Renal cortical epithelial cell (primary cell): ENCODE measurements at places on chromosomes 3 and 15.
A peak's percentile ranks its signal among the peaks of the same experiment; 100 is the strongest.

- DNase-seq: no peak
Observed at GRCh38 chr15:83443076-83443847, 3.9 kb upstream of the SH3GL3 start.

DNA sequence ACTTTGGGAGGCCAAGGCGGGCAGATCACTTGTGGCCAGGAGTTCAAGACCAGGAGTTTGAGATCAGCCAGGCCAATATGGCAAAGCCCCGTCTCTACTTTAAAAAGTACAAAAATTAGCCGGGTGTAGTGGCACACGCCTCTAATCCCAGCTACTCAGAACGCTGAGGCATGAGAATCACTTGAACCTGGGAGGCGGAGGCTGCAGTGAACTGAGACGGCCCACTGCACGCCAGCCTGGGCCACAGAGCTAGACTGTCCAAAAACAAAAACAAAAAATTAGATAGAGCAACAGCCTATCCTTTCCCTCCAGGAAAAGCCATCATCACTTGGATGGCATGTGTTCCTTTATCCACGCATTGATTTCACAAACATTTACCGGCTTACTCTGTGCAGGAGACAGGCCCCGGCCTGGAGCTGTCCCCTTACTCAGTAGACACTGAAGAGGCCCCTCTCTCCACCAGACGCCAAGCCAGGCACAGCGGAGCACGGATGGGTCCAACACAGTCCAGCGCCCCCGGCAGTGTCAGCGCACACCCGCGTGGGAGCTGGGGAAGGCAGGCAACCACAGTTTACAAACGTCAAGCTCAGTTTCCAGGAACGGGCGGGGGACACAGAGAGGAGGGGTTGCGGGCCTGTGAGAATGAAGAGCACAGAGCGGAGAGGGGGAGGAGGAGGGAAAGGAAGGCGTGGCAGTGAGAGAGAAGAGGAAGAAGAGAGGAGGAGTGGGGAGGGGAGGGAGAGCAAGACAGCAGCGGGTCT is 3.1 kb downstream of the GP5 start:
- DNase-seq: peak; percentile 33

DNA sequence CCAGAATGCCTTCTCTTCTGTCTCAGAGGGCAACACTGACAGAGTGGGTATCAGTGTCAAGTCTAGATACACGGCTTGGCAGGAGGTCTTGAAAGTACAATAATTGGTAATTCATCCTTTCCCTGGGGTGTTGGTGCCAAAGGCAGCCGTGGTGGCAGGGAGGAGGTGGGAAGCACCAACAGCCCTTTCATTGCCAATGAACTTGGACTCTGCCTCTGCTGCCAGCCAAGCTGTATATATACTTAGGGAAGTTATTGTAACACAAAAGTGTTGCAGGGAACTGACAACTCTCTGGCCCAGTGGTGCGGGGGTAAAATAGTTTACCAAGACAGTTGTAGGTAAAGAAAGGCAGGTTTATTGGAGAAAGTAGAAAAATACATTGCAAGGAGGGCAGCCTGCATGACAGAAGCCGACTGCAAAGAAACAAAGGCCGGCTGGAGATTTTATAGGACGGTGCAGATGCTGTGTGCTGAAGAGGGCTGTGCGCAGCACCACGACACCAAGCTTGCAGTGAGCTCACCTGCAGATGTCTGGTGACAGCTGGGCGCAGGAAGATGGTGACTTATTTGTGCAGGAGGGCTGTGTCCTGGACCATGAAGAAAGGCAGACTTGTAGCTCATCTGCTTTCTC is 4.0 kb upstream of the FAM3D start:
- DNase-seq: no peak

- DNase-seq: no peak
Observed at GRCh38 chr3:52429031-52429430, 15.9 kb downstream of the SEMA3G start.

- DNase-seq: no peak
Observed at GRCh38 chr15:74038707-74039655, 43.4 kb downstream of the GOLGA6A start.

GRCh38 chr3:161854232-161854771 is 357.7 kb downstream of the OTOL1 start:
- DNase-seq: peak; percentile 82

- DNase-seq: no peak
Observed at GRCh38 chr15:57915827-57916531, 149.5 kb downstream of the ALDH1A2 start.

- DNase-seq: no peak
Observed at GRCh38 chr3:41111011-41111410, 88.3 kb upstream of the CTNNB1 start.

GRCh38 chr3:124714223-124714853 is 15.9 kb upstream of the UMPS start:
- DNase-seq: no peak

DNA sequence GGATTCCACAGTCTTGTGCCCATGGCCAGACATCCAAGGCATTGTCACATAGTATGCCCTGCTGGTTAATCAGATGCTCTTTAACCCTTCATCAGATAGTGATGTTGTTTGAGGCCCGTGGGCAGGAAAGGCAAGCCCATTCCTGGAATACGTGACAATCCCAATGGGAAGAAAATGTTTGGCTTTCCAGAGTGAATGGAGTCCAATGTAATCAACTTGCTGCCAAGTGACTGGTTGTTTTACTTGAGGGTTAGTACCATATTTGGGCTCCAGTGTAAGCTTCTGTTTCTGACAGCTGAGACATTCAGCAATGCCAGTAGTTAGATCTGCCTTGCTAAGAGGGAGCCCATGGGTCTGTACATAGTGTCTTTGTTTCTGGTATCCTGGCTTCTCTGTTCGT is 31.3 kb downstream of the RPL39L start:
- DNase-seq: no peak

GRCh38 chr3:78812166-78812565 is 955.6 kb downstream of the ROBO1 start:
- DNase-seq: no peak

GRCh38 chr3:31562525-31562924 is 29.8 kb downstream of the STT3B start:
- no peak for DNase-seq

DNA sequence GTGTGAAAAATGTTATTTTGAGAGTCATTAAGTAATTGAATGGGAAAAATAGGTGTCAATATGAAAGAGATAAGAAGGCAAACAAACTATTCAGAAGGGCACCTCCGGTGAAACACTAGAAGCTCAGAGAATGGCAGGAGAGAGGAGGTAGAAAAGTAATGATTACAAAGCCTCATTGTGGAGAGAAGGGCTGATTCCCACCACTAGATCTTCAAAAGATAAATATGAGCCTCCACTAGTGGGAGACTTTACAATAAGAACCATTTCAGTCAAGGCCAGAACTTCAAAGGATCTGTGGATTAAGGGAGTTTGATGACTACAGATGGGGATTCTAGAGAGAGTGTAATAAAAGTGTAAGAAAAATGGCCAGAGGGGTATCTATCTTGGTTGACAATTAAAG is 535.6 kb downstream of the NLGN1 start:
- no peak for DNase-seq

DNA sequence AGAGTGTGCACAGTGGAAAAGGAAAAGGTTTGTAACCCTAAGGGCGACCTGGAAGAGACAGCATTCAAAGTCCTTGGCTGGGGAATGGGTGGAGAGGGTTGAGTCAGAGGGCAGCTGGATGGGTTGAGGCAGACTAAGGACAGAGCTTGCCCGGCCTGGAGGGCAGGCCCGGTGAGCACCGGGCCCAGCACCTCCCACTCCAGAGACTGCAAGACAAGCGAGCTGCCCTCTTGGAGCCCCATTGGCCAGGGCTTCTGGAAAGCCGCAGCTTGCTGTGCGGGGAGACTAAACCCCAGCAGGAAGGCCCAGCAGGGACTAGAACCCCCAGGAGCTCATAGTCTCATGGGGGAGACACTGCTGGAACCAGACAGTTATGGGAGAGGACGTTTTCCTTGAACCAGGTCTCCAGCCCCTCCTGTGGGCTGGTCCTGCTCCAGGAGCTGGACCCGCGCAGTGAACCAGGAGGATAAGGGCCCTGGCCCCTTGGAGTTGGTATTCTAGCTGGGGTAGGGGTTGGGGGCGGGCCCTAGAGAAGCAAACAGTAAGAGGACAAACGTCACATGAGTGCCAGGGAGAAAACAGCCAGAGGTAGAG is 59.1 kb downstream of the RGMA start:
- DNase-seq: peak; percentile 38

DNA sequence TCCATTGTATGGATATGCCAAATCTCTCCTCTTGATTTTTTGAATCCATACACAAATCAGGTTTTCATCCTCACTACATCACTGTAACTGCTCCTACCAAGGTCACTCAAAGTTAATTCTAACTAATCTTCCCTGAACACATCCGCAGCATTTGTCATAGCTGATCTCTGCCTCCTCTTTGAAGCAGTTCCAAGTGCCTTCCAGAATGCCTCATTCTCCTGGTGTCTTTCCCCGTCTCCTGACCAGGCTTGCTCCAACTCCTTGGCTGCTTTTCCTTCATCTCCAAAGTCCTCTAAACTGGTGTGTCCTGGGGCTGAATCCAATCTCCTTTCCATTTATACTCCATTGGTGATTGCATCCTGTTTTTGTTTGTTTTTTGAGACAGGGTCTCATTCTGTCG is 26.8 kb downstream of the KLHDC8B start:
- no peak for DNase-seq

GRCh38 chr15:68278595-68279405 is 1.3 kb downstream of the FEM1B start:
- DNase-seq: no peak

GRCh38 chr3:81195478-81195877 is 566.0 kb downstream of the GBE1 start:
- DNase-seq: no peak

GRCh38 chr3:129602309-129602708 is 4.2 kb downstream of the PLXND1 start:
- DNase-seq: no peak

- no peak for DNase-seq
Observed at GRCh38 chr3:117567906-117568305, 858.3 kb downstream of the TUSC7 start.

DNA sequence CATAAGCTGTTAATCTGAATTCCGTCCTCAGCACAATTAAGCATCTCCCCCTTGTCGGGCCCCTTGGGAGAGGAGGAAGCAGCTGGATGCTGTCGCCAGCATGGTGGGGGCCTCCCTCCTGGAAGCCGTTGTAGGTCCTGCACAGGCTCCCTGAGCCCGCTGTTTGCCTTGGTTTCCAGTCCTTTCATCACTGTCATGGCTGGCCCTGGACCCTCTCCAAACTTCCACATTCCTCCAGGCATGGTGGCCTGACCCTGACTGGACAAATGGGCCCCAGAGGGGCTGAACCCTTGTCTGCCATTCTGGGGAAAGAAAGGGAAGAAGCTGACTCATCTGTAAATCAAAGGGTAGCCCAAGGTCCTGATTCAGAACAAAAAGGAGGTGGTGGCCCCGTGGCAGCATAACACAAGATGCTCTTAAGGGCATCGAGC is 300.5 kb upstream of the LRRFIP2 start:
- DNase-seq: no peak

GRCh38 chr3:56822501-56822900 is 20.8 kb upstream of the ARHGEF3 start:
- DNase-seq: no peak

- no peak for DNase-seq
Observed at GRCh38 chr3:142604940-142605339, 8.7 kb downstream of the PLS1 start.

DNA sequence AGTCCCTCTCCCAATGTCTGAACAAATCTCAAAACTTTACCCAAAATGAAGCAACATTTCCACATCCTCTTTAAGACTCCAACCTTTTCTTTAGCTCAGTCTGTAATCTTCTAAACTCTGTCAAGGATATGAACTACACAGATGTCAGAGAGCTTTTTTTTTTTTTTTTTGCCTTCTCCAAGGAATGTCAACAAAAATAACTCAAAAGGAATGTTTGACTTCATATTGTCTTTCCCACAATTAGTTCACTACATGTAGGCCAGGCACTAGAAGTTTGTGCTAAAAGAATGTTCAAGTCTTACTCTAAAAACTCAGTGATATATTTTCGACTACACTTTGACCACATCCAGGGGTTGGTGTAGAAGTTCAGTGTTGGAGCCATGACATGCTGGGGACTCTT is 37.1 kb downstream of the ADAMTS9 start:
- peak; percentile 63 for DNase-seq

DNA sequence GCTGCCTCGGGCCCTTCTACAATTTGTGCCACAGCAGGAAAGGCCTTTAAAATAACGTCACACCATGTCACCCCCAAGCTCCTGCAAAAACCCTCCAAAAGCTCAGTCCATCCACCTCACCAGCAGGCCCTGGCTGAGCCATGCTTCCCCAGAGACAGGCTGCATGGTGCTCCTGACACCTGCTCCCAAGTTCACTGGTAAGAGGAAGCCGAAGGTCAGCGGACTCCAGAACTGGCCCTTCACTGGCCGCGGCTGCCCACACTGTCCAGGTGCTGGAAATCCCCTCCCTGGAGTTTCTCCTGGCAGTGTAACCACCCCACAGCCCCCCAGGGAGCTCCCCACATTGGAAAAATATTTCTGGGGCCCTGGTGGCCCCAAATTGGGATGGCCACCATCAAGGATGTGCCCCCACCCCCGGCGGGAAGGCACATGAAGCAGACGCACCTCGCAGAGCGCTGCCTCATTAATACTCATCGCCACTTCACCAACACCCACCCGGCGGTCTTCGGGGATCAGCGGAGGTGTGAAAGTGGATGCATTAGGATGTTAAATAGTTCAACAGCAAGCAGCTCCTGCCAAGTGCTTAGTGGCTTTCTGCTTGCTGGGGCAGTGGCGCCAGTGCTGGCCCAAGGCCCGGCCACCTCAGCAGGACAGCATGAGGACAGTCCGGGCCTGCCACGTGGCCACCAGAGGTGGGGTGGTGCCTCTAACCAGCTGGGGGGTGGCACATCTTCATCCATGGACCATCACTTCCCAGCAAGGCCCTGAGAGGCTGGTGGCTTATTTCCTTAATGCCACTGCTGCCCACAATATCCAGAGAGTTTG is 146.1 kb upstream of the IQSEC1 start:
- no peak for DNase-seq

DNA sequence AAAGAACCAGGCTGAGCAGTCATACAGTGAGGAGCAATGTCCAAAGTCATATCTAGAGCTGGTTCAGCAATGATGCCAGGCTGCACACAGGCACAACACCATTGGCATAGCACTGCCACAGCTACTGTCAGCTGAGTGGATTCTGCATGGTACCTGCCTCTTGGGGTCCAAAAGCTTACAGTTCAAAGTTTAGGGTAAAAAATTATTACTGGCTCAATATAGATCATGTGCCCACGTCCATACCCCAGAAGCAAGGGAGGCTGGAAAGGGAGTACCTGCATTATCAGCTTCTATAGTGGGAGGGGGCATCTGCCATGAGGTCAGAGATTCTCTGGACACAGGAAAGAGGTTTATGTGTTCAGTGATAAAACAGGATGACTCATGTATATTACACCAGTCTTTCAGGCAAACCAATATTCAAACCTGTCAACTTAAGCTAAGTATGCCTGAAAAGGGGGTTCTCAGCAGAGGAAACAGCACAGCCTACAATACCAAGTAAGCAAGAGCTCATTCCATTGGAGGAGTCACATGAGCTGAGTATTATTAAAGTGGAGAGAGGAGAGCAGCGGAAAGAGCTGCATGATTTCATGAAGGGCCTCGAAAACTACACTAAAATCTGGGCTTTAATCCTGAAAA is 99.0 kb downstream of the ANO10 start:
- DNase-seq: peak; percentile 21
